ENCODE measurements at places on chromosomes 1 and 21. TPM values are rescaled to one million over a fixed set of nuclear protein-coding genes. Genes with fewer than 3 reads are reported as not detected.

DNA sequence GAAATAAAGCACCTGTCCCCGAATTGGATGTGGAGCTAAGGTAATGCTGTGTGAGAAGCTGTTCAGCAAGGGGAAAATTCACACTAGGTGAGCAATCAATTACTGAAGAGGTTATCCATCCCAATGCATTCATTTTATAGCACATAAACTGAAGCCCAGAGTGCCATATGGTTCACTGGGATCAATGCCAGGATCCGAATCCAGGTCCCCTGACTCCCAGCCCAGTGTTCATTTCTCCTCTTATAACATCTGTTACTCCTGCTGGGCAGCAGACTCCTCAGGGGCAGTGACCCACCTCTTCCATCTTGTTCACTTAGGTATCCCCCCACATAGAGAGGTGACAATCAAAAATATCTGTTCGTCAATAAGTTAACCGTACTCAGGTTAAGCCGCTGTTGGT, 13.2 kb upstream of the SEC16B start:
- DNase-seq = no peak

Gene RAP1GAP
- 47.0 TPM for total RNA-seq

GRCh38 chr1:110877364-110877763, 4.4 kb downstream of the CD53 start:
- DNase-seq = no peak

- no peak for DNase-seq
Observed at GRCh38 chr1:99527078-99527477, 118.8 kb upstream of the PALMD start.

DNA sequence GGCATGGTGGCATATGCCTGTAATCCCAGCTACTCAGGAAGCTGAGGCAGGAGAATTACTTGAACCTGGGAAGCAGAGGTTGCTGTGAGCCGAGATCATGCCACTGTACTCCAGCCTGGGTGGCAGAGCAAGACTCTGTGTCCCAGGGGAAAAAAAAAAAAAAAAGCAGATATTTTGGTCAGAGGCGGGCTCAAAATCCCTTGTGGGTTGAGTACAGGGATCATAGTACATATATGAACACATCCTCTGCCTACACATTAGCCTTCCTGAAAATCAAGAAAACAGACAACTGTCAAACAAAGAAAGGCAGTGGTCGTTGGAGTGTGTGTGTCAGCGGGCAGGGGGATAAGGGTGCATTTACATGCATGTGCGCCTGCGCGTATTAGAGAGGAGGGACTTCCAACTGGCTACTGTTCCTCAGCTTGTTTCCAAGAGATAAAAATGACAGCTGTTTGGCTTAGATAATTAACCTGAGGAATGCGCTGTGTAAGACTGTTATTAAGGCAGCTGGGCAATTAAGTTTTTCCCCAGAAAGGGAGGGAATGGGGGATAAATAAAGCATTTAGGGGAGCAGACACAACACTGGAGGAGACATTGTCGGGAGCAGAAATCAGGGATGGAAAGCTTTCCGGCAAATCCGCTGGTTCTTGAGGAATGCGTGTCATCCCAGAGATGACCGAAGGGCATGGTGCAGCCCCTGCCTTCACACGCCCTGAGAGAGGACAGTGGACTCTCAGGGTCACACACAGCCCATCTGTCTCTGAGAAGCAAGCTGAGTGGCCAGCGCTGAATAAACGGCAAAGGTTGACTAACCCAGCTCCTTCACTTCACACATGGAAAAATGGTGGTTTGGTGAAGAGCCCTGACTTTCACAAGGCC, 6.4 kb downstream of the LAMB3 start:
- no peak for DNase-seq
